ENCODE measurements at places on chromosomes 6 and 20.

- DNase-seq = no peak
Observed at GRCh38 chr6:43240950-43241349, 2.3 kb upstream of the TTBK1 start.

GRCh38 chr20:38835792-38836191 lies 30.3 kb downstream of the PPP1R16B start:
- DNase-seq = no peak

DNA sequence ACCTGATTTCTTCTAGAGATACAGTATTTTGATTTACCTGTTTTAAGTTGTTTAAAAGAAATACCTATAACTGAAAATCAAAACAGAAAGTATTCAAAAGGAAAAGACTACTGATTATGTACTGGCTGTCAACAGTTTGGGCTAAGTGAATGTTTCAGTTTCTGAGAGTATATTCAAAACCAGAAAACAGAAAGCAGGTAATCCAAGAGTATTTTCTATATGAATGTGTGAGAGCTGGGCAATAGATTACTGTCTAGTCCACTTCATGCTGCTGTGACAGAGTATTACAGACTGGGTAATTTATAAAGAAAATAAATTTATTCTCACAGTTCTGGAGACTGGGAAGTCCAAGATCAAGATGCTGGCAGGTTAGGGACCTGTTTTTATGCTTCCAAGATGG lies 261.0 kb downstream of the ARHGAP18 start:
- no peak for DNase-seq

- DNase-seq = no peak
Observed at GRCh38 chr6:138484018-138484731, 15.1 kb downstream of the NHSL1 start.

- no peak for DNase-seq
Observed at GRCh38 chr6:14889188-14889587, 356.7 kb upstream of the JARID2 start.

GRCh38 chr6:3390698-3391097 lies 66.2 kb downstream of the SLC22A23 start:
- DNase-seq = no peak

DNA sequence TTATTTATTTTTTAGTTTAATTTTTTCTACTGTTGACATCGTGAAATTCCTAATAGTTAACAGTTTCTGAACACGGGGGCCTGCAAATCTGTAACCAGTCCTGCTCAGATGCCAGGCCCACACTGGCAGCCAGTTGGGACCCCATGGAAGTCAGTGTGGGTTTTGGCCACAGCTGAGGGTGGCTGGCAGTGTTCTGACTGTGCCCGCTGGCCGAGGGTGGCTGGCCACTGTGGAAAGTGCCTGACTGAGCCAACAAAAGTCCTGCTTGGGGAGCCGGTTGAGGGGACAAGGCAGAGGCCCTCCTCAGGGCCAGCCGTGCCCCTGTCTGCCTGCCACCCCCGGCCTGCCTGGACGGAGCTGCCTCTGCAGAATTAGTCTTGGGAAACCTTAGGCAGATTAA lies 4.1 kb upstream of the PMEPA1 start:
- DNase-seq = no peak

- DNase-seq = no peak
Observed at GRCh38 chr6:158780988-158781691, 38.0 kb downstream of the EZR start.

DNA sequence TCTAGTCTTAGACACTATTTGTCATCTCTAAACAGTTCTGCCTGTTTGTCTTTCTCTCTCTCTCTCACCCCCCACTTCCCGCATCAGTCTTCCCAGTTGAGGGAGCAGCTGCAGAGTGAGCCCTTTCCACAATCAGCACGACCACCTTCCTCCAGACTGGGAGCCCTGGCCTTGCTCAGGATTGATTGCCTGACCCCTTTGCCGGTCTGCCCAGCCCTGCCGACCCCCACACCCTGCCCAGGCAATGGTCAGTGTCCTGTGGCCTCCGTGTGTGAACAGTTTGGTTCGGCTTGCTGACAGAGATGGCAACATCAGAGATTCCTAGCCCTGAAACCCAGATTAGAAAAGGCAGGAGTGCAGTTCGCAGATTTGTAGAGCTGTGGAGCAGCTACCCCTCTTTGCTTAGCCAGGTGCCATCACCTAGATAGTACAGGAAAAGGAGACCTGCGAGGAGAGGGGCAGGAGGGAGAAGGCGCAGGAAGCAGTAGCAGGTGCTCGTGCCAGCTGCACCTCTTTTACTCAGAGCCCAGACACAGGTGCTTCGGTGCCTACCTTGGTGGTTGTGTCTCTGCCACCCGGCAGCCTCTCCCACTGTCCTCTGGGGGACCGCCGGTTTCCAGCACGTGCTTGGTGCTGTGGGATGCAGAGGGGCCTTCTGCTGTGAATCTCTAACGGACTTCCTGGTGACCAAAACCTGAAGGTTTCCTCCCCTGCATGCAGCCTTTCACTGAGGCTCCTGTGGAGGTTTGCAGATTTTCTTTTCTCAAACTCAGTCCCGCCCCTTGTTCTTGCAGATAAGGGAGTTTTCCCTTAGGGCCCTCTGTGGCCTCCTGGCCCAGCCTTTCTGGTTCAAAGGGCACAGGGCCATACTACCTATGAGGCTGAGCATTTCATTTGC lies 92.4 kb downstream of the SCML4 start:
- no peak for DNase-seq

DNA sequence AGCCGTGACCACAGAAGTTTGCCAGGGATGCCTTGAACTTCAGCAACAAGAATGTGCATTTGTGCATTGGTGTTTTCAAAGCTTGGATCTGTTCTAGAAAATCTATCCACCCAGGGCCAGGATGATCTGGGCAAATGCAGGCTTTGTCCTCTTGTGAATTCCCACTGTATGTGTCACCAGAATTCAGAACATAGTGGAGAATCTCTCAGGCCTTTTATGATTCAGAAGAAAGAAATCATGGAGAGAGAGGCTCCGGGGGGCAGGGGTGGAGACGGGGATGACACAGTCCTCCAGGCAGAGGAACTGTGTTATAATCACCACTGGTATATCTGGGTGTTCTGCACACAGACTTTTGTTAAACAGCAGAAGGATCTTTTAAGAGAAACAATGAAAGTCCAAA lies 304.1 kb downstream of the CDH4 start:
- DNase-seq = no peak

DNA sequence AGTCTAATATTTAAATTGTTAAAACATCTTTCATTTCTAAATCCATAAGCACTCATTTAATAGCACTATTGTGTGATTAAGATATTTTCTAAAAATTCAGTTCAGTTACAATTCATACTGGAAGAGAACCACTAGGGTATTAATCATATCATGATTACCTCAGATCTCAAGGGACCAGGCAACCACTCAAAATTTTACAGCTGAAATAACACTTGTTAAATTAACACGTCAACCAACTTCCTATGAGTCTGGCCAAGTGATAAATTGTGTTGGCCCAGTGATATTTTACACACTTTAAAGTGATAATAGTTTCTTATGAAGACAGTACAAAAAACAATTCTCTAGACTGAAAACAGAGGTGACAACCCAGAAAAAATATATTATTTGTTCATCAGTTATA lies 869.0 kb upstream of the ADGRB3 start:
- no peak for DNase-seq

DNA sequence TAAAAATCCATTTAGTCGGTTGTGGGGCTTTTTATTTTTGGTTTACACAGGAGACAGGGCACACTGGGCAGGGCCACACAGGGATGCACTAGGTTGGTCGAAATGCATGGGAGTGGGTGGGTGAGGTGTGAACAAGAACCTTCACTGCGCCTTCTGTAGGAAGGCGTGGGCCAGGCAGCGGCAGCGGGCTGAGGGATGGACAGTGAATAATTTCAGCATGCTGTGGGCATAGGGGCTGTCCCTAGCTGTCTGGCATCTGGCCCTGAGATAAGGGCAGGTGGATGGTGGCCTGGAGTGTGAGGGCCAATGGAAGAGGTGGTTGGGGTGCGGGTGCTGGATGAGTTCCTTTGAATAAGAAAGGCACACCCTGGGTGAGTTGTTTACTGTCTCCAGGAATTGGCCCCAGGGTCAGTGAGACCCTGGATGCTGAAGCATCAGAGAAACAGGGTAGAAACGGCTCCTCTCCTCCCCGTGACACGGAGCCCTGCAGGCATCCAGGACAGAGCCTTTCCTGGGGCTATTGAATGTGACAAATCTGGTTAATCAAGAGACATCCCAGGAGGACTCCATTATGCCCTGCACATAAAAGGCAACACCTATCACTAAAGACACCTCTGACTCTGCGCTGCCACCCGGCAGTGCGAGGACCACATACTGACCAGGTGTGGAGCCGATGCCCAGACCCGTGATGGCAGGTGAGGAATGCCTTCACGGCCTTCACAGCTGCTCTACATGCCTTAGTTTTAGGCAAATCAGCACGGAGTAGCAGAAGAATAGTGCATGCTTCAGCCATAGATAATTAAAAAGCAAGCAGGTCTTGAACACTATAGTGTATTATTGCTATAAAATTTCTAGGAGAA lies 123.0 kb upstream of the SNX9 start:
- no peak for DNase-seq

GRCh38 chr6:44858998-44859397 lies 469.1 kb upstream of the RUNX2 start:
- DNase-seq = no peak

GRCh38 chr6:21241231-21242130 lies 352.1 kb upstream of the SOX4 start:
- DNase-seq = no peak

DNA sequence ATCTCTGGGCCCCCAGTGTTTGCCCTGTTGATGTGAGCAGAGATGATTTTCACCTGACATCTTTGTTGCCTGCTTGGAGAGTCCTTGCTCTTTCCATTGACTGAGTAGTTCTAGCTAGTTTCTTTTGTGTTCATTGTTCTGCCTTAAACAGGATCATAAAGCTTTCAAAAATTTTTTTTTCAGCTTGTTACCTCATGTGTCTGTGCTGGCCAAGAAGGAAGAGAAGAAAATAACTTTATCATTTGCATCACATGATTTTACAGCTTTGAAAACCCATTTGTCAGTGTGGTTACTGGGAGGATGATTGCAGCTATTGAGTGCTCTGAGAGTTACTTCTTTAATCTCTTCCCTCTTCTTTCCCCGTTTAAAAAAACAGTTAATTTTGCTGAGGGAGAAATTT lies 16.0 kb downstream of the FOXO3 start:
- DNase-seq = no peak

DNA sequence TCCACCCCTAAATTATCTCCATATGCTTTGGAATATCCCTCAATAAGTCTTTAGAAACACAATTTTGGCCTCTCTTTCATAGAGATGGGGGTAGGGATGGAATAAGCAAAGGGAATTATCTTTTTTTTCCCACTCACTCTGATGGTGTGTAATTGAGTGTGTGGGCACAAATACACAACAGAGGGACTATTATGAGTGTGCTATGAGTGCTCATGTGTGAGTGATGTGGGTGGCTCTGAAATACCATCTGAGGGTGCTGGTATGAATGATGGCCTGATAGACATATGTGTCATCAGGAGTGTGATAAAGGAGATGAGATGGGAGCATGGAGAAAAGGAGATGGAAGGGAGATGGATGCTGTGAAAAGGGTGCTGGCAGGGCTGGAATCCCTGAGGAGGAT lies 35.6 kb downstream of the GSS start:
- no peak for DNase-seq

- no peak for DNase-seq
Observed at GRCh38 chr20:35627121-35627520, 11.5 kb downstream of the SPAG4 start.

DNA sequence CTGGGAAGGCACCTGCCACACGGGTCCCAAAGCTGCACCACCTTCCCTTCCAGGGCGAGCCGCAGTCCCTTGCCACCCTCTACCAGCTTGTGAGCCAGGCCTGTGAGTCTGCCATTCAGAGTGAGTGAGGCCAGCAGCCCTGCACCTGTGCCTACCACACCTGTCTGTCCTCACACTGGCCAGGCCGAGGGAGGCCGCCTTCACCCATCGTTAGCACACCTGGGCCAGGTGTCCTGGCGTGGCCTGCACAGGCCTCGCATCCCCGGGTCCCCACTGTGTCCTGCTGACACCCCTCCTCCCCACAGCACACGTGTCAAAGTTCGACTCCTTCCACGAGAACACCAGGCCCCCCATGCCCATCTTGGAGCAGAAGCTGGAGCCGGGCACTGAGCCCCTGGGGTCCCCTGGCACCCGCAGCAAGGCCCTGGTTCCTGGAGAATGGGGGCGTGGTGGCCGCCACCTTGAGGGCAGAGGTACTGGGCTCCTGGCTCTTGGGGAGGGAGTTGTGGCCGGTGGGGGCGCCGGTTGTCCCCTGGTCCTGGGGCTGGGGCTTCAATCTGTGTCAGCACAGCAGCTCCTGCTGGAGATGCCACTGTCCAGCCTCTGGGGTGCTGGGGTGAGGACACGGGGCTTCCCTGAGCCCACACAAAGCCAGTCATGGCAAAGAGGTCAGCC lies 33.0 kb downstream of the CHRNA4 start:
- DNase-seq = no peak

DNA sequence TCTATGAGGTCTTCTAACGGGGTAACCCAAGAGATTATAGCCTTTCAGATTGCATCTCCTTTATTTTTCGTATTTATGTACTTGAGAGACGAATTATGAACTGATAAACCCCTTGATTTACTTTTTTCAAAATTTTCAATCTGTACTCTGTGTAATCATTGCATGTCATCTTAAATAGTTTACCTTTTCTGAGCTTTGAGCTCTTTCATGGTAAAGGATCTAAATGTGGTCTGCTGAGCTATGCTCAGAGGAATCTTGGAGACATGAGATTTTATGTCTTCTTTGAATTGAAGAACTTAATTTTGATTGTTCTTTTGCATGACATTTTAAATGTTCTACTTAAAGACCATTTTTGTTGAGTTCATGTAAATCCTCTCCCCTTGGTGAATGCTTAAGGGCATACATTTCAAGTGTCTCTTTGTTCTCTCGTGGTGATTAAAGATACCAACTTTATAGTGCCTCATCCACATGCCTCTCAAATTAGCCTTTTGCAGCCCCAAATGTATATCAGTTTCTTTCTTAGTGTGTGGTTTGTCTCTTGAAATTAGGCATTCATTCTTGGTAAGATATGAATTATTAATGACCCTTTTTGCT lies 116.3 kb upstream of the SCGN start:
- DNase-seq = no peak

DNA sequence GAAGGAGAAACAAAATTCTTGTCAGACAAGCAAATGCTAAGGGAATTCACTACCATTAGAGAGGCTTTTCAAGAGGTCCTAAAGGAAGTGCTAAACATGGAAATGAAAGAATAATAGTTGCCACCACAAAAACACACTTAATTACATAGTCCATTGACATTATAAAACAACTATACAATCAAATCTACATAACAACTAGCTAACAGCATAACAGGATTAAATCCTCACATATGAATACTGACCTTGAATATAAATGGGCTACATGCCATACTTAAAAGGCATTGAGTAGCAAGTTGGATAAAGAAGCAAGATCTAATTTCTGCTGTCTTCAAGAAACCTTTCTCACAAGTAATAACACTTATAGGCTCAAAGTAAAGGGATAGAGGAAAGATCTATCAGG lies 811.5 kb upstream of the CITED2 start:
- no peak for DNase-seq

All from activated CD4-positive, alpha-beta T cell treated with anti-CD3 and anti-CD28 coated beads, Interleukin-2, amount 50 U/mL, for 48 hours (primary cell).